ENCODE measurements at places on chromosomes 5 and 9.

- peak; percentile 7 for DNase-seq
These were observed 104.0 kb upstream of the ZNF366 start for GRCh38 chr5:72611118-72611730.

DNA sequence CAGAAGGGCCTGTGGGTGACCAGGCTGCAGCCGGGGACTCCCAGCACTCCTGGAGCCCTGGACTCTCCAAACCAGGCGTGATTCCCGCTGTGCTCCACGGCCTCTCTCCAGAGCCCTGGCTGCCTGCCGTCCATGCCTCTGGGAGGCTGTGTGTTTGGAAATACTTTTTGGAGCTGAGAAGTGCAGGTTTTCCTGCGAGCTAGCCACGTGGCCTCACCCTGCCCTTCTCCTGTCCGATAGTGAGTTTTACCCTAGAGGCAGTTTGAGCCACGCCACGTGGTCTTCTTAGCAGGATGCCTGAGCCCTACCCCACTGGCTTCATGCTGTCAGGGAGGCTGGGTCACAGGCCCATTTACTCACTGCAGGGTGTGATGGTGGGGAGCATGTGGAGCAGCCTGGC is 71.3 kb downstream of the COL5A1 start:
- DNase-seq = no peak

DNA sequence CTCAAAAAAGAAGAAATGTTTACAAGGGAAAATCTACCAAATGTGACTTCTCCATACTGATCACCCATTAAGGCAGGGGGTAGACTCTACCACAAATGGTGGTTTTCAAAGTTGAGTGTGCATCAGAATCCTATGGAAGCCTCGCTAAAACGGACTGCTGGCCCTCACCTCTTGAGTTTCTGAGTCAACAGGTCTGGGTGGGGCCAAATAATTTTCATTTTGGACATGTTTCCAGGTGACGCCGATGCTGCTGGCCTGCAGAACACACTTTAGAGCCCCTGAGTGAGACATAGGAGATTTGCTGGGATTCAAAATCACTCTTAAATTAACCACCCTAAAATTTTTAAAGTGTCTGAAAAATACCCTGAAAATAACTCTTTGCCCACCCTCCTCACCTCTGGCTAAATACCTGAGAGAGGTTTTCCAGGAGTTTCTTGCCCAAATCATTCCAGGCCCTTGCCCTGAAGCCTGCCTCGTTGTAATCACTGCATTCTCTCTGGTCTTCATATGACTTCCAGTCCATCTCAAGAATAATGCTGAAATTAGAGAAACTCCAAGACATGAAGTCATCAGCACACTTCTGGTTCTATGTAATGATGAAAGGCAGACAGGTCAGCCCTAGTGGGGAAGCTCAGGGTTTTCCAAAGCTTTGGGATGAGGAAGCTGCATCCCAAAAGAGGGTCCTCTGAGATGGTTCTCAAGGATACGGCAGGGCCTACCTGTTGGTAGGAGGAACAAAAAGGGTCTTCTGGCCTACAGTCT is 18.2 kb downstream of the C9orf152 start:
- no peak for DNase-seq

DNA sequence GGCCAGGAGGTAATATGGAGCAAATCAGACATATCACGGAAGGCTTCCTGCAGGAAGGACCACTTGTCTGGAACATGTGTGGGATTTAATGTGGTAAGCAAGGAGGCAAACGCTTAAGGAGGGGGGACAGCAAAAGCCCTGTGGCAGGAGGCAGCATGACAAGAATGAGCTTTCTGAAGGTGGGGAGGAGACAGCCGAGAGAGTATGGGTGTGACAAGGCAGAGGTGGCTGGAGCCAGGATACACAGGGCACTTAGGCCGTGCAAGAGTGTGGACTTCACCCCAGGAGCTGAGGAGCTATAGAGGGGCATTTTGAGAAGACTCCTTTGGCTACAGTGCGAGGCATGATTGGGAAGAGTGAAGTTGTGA is 14.4 kb upstream of the S1PR3 start:
- no peak for DNase-seq

- no peak for DNase-seq
These were observed 109.1 kb upstream of the TRPC7 start for GRCh38 chr5:136474466-136474865.

GRCh38 chr5:150627731-150628545 is 12.5 kb upstream of the SYNPO start:
- DNase-seq = no peak

- DNase-seq = no peak
These were observed 510 bp downstream of the NOXA1 start for GRCh38 chr9:137423514-137424291.

DNA sequence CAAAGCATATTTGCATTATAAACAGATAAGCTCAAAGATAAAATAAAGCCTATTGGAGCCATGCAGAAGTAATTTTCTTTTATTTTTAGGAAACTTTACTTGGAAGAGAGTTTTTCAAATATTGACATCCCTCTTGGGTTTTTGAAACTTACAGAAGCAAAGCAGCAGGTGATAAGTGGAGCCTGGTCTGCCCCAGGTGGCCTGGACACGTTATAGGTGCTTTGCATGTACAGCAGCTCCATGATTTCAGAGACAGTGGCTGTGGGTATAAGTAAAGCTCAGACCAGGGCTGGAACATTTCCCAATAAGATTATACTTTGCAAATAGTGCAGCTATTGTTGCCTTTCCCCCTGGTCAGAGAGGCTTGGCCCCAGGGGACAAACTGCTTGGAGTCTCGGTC is 51.5 kb downstream of the CCDC192 start:
- DNase-seq = no peak

- no peak for DNase-seq
These were observed 269.6 kb downstream of the ARL15 start for GRCh38 chr5:54040804-54041203.

GRCh38 chr5:135535820-135536801 is at the start of gene NEUROG1:
NEUROG1 (minus strand) TSS chr5:135535964; CDS start chr5:135535690, 274 bp downstream.
- DNase-seq = no peak

- no peak for DNase-seq
These were observed 39.0 kb upstream of the AOPEP start for GRCh38 chr9:94687451-94687850.

DNA sequence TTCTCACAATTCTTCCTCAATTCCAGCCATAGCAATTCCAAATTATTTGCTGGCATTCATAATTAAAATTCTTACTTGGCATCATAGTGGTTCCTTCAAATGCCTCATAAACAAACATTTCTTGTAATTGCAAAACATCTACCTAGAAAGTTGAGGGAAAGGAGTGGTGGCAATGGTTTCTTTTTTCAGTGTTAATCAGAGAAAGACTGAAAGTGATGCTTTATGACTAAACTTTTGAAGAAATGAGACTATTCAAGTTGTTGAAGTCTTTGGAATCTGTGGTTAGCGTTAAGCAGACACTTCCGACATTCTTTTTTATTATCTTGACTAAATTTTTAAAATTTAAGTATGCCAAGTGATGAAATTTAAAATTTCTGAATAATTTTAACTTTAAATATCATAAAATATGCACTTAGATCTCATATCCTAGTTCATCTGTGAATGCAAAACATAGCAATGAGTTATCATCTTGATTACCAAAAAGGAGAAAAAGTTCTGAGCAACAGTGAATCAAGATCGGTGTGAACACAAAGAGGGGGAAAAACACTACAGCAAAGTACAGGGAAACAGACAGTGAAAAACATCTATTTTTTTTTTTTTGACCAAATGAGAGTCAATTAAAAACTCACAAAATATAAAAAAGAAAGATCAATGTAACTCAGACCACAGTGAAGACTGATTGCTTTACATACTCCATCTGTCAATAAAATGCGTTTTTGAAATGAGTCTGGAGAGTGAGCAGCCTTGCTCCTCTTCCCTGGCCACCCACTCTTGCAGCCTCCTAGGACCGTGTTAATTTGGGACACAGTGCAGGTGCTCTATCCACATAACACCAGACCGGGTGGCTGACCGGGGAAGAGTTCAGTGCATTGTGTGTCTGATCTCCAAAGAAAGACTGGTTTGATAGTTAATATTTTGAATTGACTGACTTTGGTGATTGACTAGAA is 20.6 kb upstream of the IL7R start:
- DNase-seq = no peak

DNA sequence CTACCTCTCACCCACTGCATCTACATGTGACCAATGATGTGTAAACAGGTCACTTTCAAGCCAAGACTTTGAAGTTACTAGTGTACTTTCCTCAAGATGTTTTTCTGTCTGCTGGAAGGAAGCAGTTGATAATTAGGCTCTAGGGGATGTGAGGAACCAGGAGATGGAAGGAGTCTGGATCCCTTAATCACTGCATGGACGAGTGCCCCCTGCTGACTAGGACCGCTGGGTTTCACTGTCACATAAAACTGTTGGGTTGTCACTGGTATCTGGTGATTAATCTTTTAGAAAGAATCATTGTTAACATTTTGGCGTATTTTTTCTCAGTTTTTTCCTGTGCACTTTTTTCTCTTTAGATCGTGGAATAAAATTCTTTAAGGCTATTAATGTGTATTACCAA is 79.5 kb downstream of the SREK1 start:
- no peak for DNase-seq

- DNase-seq = no peak
These were observed 81.9 kb downstream of the ISL1 start for GRCh38 chr5:51465165-51465564.

- DNase-seq = no peak
These were observed 333.7 kb downstream of the CWC27 start for GRCh38 chr5:65102371-65102975.

- DNase-seq = no peak
These were observed 113.0 kb downstream of the COL23A1 start for GRCh38 chr5:178476972-178477754.

- no peak for DNase-seq
These were observed 43.3 kb downstream of the SPARC start for GRCh38 chr5:151643388-151643787.

- no peak for DNase-seq
These were observed 168.8 kb downstream of the PDE4D start for GRCh38 chr5:59724482-59725391.

DNA sequence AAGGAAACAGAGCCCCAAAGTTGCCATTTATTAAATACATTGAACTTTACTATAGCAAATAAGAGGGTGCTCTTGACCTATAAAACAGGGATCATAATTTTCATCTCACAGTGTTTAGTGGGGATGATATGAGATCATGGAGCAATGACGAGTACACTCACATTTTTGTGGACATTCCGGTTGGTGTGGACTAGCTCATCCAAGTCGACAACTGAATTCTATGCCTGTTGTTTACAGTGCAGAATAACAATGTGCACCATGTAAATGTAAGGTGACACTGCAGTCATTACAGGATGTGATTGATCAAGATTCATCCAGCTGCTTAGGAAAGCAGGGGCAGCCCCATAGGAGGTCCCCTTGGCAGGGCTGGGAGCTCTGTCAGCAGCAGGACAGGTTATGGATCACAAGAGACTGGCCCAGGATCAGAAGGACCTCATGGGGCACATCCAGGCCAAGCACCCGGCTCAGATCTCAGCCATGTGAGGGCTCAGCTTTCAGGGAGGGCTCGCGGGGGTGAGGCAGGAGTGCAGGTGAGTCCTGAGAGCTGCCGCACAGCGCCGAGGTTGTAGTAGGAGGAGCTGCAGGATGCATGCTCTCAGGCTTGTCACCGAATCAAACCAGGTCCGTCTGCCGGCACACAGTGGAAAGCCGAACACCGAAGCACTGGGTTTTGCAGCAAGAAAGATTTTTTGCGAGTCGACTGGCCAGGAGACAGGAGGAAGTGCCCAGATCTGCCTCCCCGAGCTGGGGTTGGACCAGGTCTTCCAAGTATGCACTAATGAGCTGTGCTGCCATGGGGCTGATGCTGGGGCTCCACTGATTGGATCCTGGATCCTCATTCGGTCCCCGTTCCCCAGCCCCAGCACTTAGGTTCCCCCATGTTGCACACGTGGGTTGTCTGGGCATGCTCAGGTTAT is 28.2 kb downstream of the MRPL36 start:
- no peak for DNase-seq

- no peak for DNase-seq
These were observed 1044.8 kb downstream of the DTWD2 start for GRCh38 chr5:117943541-117943940.

DNA sequence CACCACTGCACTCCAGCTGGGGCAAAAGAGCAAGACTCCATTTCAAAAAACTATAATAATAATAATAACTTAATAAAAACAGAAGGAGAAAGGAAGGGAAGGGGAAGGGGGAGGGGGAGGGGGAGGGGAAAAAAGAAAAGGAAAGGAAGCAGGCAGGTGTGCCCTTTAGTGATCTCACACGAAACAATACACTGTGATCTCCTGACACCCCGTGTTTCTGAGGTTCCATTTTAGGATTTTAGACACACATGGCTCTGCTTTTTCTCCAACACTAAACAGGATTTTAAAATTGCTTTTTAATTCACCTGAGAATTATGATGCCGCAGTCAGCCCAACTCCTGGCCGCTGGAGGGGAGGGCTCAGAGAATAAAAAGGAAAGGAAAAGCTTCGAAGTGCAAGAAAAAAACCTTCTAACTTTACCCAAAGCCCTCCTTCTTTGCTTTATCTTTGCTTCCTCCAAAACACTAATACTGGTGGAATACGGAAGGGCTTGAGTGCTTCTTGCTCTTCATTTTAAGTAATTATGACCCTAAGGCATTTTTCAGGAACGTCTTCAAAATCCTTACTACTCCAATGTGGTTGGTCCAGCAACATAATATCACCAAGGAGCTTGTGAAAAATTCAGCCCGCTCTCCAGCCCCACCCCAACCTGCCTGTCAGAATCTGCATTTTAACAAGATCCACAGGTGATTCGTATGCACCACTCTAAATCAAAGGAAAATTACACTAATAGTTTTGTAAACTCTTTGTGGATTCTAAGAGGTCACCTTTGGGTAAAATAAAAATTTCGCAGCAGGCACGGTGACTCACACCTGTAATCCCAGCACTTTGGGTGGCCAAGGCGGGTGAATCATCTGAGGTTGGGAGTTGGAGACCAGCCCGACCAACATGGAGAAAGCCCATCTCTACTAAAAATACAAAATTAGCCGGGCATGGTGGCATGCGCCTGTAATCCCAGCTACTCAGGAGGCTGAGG is 66.0 kb downstream of the MYO10 start:
- no peak for DNase-seq

DNA sequence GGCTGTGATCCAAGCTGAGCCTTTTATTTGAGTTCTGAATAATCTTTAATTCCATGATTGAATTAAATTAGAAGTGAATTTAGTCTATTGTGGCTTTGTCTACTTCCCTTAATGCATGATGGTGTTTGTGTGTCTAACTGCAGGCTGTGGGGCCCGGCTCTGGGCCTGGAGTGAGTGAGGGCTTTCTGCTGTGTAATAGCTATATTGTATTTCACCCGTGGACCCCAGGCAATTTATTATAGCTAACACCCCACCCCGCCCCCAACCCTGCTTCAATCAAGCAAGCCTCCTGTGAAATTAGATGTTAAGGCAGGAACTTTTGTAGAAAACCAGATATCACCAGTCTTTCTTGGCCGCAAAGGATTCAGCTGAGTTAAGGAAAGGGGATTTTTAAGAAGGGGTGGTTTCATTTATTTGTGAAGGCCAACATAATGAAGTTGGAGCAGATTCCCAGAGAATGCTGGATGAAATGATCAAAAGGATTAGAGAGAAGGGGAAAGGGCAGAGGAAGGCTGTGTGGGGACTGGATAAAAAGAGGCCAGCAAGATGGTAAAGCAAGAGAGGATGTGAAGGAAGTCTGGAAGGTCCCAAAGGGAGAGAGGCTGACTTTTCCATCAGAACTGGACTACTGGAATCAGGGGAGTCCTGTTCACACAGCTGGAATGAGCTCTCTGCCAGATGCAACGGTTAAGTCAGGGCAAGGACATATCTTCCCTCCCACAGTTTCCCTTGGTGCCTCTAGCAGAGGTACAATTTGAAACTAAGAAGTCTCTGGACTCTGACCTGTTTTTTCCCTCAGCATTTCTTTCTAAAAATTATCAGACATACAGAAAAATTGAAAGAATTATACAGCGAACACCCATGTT is 125.3 kb upstream of the SAP30L start:
- no peak for DNase-seq

- peak; percentile 72 for DNase-seq
These were observed 545 bp downstream of the CDKN2B-AS1 start for GRCh38 chr9:21995006-21995665.
